Right lung (tissue), 10 donors: ENCODE measurements at places on chromosomes 2 and 18. TPM values are rescaled to one million over a fixed set of nuclear protein-coding genes. Genes with fewer than 3 reads are reported as not detected.
A peak's percentile ranks its signal among the peaks of the same experiment; 100 is the strongest.

The IL36B gene
- polyA plus RNA-seq, result not detected

The TCF4 gene
- 133 TPM for polyA plus RNA-seq

GRCh38 chr2:75421986-75422385 is 138.8 kb downstream of the EVA1A start:
- DNase-seq, result peak; percentile 44

DNA sequence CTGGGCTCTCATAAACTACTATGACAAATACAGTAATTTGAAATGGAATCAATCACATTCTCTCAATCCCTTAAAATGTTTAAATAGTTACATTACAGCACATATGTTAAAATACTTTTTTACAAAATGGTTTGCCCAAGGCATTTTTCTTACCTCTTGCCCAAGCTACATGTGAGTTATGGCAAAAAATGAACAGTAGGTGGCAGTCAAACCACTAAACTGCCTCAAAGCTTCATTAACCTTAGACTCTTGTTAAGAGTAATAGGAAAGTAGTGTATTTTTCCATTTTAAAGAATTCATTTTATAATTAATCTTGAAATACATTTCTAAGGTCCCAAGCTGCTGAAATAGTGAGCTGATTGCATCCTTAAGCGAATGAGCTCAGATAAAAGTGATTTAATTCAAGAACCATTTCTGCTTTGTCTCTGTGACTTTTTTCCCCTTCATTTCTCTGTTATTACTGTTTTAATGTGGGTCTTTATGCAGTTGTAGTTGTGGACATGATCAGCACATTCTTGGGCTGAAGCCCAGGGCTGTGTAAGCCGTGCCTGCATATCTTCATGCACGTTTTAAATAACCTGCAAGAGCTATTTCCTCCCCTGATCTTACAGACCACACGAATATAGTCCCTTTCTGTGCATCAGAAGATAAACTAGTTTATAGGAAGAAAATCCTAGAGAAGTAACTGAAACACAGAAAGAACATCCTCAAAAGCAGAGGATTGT is 311.8 kb downstream of the LNPK start:
- peak; percentile 66 for DNase-seq

DNA sequence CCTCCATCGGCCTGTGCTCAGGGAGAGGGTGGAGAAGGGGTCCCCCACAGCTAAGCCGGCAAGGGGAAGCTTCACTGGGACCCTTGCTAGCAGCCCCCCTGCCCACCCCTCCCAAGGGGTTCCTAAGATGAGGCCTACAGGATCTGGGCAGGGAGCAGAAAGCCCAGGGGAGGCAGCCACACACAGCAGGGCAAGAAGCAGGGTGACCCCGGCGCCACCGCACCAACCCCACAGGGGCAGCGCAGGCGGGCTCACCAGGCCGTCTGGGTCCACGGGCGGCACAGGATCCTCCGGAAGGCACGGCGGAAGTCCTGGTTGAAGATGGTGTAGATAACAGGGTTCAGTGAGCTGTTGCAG is 1.8 kb downstream of the ADRA2B start:
- DNase-seq, result no peak

DNA sequence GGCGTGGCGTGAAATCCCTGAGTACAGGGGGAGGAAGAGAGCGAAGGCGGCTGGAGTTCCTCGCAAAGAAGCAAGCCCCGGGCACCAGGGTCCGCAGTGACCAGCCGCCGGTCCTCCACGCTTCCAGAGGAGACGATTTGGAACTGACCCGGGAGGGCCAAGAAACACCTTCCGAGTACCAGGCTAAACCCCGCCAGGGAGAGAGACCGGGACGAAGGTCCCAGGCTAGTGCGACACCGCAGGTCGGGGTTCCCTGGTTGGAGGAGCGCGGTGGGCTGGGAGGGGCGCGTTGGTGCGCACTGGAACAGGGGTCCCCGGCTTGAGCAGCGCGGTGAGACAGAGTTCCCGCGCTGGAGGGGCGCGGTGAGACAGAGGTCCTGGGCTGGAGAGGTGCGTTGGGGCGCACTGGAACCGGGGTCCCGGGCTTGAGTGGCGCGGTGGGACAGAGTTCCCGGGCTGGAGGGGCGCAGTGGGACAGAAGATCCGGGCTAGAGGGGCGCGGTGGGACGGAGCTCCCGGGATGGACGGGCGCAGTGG is 901 bp downstream of the WDFY1 start:
- peak; percentile 34 for DNase-seq

DNA sequence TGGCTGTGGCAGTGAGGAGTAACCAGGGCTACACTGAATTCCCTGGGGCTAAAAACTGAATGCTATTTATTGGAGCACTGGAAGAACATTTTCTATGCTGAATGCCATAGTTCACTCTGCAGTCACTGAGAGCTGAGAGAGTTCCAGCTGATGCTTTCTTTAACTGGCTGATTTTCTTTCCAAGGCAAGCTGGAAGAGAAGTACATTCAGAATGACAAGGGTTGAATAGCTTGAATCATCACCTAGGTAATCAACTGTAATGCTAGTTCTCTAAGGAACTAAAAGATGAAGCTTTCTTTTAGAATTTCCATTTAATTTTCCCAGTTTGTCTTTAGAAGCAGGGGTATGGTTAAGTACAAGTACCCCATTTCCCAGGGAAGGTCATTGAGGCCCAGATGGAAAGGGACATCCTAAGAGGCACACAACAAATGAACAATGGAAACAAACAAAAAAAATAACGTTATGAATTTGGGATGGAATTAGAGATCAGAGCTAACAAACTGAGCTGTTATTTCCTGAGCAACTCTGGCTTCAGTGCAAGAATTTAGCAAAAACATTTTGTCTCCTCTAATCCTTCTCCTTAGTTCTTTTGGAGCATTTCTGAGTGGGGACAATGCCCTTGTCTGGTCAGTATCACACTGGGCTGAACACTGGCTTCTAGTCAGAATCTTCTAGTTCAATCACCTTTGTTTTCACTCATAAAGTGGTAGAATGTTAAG is 132.8 kb upstream of the REG3A start:
- no peak for DNase-seq

- DNase-seq, result no peak
Measured at GRCh38 chr18:23377669-23378301, 75.3 kb upstream of the RIOK3 start.

DNA sequence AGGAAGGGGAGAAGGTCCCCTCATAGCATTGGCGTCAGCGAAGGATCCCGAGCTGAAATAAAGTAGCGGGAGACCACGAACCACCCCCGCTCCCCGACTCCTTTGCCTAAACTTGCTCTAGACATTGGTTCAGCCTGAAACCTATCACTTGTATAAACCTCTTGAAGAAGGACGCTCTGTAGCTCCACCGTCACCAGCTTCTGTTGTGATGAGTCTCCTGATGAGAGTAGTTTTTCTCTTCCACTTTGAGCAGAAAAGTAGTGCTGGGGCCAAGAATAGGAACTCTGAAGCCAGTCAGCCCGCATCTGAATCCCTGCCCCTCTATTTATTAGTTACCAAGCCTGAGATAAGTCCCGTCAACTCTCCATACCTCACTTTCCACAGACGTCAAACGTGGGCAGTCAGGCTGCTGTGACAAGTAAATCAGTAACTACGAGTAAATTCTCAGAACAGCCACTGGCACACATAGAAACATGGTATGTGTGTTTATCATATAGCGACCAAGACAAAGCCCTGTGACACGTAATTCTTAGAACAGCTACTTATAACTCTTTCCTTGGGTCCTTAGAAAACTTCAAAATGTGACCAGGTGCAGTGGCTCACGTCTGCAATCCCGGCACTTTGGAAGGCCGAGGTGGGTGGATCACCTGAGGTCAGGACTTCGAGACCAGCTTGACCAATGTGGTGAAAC is 61.7 kb downstream of the CD226 start:
- no peak for DNase-seq
